ENCODE measurements at places on chromosomes 1 and 21. TPM values are rescaled to one million over a fixed set of nuclear protein-coding genes. Genes with fewer than 3 reads are reported as not detected.

DNA sequence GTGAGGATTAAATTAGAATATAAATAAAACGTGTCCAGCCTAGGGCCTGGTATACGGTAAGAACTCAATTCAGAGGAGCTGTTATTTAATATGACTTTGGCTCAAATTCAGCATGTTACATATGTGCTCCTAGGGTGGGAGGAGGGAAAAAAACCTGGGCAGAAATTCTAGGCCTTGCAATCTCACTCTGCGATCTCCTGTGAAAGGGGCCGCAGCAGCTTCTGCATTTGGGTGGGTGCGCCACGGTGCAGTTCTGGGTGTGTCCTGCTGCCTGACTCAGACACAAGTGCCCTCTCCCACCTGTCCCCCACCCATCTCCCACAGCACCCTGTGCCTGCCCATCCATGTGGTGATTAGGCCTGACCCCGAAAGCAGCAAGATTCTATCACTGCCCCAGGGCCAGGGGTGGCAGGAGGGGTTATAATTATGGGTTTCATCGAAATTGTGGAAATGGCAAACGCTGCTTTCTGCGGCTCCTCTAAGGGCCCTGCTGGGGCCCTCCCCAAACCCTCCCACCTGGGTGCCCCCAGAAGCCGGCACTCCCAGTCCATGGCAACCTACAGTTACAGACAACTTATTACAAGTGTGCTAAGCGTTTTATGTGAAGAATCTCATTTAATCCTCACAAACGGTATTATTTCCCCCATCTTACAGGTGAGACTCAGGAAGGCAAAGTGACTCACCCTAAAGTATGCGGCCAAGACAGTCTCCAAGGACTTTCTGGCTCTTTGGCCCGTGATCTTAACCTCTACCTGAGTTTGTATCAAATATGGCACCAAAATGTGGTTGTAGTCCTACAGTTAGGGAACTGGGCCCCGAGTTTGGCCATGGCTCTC lies 25.5 kb upstream of the GRHL3 start:
- DNase-seq: no peak

DNA sequence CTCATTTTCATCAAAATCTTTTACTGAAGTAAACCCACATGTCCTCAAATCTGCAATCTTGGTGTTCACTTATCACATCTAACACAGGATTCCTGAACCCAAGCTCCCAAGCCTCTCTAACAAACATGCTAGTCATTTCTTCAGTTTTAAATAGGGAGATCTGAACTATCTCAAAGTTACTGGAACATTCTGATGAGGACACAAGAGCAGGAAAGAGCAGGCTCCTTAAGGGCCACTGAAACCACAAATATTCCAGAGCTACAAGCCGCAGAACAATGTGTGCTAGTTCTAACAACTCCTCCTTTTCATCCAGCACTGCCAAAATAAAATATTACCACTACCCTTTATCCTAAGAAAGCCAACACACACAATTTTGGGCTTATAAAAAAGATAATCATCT lies 38.9 kb downstream of the WARS2 start:
- no peak for DNase-seq

Gene EFNA3
- not detected for total RNA-seq

Gene RNF186
- 117 TPM for total RNA-seq

GRCh38 chr1:234069760-234070159 lies 165.3 kb downstream of the SLC35F3 start:
- DNase-seq: peak; percentile 15

- no peak for DNase-seq
Measured at GRCh38 chr1:221806236-221806635, 64.3 kb upstream of the DUSP10 start.

DNA sequence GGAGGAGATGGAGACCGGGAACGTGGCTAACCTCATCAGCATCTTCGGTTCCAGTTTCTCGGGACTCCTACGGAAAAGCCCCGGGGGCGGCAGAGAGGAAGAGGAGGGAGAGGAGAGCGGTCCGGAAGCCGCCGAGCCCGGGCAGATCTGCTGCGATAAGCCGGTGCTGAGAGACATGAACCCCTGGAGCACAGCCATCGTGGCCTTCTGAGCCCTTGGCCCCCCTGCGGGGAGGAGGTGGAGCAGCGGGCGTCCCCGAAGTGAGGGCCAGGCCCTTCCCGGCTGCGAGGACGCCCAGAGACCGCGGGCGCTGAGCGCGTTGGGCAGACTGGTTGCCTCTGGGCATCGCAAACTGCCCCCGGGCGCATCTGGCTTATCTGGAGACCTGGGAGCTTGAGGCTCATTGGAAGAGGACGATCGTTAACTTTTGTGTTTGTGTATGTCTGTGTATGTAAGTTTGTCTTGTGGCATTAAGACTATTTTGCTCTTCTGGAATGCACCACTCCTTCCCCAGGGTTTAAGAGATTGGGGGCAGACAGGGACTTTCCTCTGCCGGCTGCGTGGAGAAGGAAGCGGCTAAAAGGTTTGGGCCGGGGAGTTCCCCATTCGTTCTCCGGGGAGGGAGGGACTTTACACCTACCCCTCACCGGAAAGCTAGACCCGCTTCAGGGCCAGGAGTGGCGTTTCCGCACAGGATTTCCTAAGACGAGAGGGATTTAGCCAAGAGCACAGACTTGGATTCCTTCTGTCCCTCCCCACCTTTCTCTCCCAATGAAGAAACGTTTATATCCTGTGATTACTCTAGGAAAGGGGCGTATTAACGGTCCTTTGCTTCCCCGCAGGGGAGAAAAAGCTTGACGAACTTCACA lies 1.4 kb downstream of the IER5 start:
- peak; percentile 84 for DNase-seq

Gene HNRNPR
- 44.3 TPM for total RNA-seq

- no peak for DNase-seq
Measured at GRCh38 chr1:2346691-2347408, 44.5 kb downstream of the MORN1 start.

- no peak for DNase-seq
Measured at GRCh38 chr1:165826565-165827267, 698 bp upstream of the UCK2 start.

Gene LIN9
- total RNA-seq: not detected

DNA sequence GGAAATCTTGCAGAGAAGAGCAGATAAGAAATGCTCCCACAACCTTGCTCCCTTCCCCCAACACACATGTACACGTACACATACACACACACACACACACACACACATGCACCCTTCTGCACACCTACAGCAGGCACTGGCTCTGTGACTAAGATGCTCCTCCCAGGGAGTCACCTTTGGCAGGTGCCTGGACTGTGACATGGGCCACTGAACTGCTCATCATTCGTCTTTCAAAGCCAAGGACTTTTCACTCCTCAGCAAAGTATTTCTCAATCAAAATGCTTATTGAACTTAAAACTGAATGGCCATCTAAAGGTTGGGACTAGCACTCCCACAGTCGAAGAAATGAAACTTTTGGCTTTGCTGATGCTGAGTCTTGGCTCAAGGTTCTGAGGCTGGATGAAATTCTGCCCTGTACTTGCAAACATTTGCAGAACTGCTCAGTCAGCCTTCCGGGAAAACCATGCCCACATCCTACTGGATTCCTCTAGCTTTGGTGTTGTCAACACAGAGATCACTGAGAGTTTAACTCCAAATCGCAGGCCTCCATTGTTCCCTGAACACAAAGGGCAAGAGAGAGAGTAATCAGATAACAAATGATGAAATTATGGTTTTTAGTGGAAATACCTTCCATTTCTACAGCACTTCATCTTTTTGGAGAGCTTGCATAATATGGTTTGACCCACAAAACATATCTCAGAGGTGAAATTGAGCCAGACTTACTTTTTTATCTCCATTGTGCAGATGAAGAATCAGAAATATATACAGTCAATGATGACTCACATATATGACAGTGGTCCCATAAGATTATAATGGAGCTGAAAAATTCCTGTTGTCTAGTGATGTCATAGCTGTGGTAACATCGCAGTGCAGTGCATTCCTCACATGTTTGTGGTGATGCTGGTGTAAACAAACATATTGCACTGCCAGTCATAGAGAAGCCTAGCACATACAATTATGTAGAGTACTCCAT lies 72.4 kb upstream of the BCAR3 start:
- DNase-seq: peak; percentile 51

DNA sequence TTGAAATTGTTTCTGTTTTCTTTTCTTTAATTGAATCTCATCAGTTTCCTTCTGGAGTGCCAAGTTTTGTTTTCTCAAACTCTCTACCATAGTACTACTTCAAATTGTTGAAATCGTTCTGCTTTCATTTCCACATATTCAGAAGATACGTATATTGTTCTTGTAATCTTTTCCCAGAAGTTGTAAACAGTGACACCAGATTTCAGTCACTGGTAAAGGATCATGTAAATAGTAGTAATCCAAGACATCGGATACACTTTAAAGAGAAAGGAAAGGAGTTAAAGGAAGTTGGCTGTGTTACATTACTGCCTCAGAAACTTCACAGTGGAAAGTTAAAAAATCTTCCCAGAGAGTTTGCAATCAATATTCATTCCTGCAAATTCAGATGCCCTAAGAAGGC lies 67.5 kb downstream of the RGL1 start:
- DNase-seq: no peak

Gene CORT
- total RNA-seq: not detected

- DNase-seq: no peak
Measured at GRCh38 chr1:154219541-154219940, 1.2 kb upstream of the UBAP2L start.

Gene NR0B2
- not detected for total RNA-seq

GRCh38 chr21:23374155-23374554 lies 2233.1 kb downstream of the MRPL39 start:
- no peak for DNase-seq

Gene ST6GALNAC3
- not detected for total RNA-seq

Gene DPYD
- total RNA-seq: 22.7 TPM

DNA sequence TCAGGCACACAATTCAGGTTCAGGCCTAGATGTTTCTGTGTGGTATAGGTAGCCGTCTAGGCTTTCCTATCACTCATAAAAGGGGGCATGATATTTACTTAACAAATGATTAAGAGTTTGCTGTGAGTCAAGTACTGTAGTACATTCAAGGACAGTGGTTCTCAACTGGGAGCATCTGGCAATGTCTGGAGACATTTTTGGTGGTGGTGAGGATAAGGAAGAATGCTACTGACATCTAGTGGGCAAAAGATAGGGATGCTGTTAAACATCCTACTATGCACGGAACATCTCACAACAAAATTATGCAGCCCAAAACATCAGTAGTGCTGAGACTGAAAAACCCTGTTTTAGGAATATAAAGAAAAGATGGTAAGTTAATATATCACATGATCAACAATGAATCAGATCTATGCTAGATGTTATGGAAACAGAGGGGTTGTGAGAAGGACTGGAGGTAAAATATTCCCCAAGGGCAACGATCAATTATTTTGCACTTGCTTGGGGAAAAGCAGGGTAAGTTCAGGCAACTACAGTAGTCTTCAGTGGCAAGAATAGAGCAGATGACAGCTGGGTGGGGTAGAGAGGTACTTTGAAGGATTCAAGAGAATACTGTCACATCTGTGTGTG lies 4.9 kb downstream of the DNTTIP2 start:
- DNase-seq: peak; percentile 50

DNA sequence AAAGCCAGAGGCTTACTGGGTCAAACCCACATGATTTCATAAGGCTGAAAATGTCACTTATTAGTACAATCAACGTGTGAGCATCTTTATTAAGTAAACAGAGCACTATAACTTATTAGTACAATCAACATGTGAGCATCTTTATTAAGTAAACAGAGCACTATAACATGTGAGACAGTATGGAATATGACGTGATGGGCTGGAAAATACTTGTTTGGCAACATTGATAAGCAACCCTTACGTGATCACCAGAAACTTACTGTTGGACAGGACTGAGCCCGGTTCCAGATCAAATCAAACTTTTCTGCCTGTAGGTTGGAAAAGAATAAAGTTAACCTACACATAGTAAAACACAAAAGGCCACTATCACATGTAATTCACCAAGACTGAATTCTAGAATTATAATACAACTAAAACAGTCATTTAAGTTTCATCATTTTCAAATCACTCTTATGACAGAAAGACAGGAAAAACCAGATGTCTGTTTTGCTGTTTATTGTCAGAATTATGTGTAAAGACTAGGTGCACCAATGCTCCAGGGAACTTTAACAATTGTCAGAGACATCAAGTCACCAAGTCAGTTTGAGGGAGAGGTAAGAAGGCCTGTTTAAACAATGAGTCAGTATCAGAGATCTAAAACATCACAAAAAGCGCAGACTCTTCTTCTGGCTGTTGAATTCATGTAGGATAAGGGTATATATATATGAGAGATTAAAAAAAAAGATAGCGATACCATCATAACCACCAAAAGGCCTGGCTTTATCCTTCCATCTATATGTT lies 15.7 kb downstream of the ATPAF1 start:
- no peak for DNase-seq

- no peak for DNase-seq
Measured at GRCh38 chr1:183155939-183156338, 30.1 kb upstream of the LAMC2 start.
